OCI-M1 (cell line): ENCODE measurements at places on chromosomes 7 and 10.

DNA sequence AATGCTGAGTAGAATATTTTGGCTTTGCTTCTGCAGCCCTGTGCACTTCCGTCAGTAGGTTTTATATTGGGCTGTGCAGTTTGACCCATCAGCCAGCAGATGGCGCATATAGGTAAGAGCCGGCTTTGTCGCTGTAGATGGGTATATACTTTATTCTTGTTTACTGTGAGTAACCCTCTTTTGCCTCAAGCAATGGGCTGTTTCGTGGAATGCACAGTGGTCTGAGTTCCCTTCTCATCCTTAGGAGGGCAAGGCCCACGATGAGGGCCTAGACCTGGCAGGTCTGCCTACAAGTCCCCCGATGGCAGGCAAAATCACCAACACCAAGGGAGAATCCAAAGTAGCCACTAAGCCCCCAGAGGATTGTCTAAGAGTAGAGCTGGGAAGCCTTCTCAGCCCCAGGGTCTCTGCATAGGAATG, 1002.9 kb upstream of the KCND2 start:
- peak; percentile 75 for DNase-seq

- DNase-seq: no peak
These were observed 91.8 kb upstream of the TMEM168 start for GRCh38 chr7:112882022-112882421.

DNA sequence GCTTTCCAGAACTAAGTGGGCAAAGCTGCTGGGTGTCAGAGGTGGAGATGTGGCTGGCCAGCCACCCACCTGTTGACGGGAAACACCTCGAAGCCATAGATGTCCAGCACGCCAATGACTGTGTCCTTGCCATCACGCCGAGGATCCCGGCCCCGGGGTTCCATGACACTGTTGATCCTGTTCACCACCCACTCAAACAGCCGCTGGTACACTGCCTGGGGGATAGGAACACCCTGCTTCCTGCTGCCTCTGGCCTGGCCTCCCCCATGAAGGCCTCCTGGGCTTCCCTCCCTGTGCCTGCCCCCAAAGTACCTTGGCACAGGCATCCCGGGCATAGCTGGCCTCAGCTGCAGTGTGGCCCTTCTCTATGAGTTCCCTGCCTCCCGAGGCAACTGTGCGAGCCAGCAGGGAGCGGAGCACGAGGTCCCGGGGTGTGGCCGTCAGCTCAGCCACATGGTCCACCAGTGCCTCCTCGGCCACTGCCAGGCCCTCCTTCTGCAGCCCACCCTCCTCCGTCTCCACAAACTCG, 8.2 kb downstream of the MYO1G start:
- no peak for DNase-seq

- no peak for DNase-seq
These were observed 57.9 kb downstream of the FOXL3 start for GRCh38 chr7:347644-348479.

DNA sequence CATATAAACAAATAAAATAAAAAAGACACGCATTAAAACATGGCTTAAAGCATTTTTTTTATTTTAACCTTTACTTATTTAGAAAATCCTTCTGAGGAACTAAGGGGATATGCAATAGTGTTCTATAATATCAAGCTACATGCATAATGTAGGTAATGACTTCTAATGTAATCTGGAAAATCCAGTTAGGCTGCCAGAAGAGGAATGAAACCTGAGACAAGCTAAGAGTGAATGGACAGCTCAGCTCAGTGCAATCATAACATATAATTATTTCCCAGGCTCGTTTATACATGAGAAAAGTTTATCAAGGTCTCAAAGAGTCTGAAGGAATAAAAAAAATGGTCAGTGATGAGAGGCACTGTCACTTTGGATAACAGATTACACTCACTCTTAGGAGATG, 649.0 kb upstream of the PCDH15 start:
- DNase-seq: no peak

GRCh38 chr7:151981223-151981622, 25.0 kb downstream of the GALNTL5 start:
- DNase-seq: no peak
